Hematopoietic multipotent progenitor cell treated with erythropoietin and hydrocortisone succinate and interleukin-3 and kit ligand, for 6 days (in vitro differentiated cells): ENCODE measurements at places on chromosomes 7 and 10.
A peak's percentile ranks its signal among the peaks of the same experiment; 100 is the strongest.

GRCh38 chr7:74627661-74628411 is 29.7 kb upstream of the GTF2I start:
- peak; percentile 34 for DNase-seq

DNA sequence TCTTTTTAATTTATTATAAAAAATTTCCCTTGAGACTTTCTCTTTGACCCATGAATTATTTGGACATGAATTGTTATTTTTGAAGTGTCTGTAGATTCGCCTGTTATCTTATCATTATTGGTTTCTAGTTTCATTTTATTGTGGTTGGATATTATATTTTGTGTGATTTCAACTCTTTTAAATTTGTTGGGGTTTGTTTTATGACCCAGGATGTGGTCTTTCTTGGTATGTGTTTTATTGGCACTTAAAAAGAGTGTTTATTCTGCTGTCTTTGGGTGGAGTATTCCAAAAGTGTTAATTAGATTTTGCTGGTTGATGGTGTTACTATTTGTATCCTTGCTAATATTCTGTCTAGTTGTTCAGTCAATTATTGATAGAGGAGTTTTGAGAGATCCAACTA is 50.5 kb upstream of the GPR141 start:
- no peak for DNase-seq

DNA sequence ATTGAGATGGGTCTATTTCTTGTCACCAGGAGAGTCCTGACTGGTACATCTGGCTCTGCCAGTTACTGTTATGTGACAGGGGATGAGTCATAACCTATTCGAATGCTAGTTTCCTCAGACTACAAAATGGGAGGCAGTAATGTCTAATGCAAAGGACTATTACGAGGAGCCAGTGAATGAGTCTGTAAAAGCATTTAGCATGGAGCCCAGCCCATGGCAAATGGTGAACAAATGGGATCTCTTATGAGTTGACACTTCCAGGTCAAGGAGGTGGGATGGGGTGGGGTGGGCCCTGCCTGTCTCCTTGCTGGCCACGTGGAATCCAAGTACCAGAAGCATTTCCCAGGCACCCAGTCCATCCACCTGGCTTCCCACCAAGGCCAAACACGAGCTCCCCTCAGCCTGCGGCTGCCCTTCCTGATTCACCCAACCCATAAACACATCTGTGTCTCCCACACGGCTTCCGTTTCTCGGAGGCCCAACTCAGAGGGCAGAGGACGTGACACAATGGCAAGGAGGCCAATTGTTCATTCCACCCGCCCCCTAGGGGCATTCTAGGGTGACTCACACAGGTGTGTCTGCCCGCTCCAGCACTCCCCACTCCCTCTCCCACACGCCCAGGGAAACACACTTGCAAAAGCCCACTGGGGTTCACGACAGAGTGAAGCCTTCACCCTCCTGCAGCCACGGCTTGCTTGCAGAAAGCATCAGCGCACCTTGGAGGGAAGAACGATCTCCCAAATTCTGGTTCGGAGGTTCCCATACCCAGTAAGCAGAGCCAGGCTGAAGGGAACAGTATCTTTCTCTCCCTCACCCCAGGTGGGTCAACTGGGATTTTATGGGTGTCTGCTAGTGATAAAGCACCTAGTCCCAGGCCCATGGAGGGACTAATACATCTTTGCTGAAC is 109.8 kb downstream of the SH3PXD2A start:
- DNase-seq: no peak

DNA sequence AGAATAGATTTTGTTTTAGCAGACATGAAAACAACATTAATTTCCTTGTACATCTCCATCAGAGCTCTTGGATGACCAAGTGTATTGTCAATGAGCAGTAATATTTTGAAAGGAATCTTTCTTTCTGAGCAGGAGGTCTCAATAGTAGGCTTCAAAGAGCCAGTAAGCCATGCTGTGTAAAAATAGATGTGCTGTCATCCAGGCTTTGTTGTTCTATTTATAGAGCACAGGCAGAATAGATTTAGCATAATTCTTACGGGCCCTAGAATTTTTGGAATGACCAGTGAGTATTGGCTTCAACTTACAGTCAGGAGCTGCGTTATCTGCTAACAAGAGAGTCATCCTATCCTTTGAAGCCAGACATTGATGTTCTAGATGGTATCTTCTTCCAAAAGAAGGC is 19.0 kb downstream of the MINPP1 start:
- DNase-seq: no peak

DNA sequence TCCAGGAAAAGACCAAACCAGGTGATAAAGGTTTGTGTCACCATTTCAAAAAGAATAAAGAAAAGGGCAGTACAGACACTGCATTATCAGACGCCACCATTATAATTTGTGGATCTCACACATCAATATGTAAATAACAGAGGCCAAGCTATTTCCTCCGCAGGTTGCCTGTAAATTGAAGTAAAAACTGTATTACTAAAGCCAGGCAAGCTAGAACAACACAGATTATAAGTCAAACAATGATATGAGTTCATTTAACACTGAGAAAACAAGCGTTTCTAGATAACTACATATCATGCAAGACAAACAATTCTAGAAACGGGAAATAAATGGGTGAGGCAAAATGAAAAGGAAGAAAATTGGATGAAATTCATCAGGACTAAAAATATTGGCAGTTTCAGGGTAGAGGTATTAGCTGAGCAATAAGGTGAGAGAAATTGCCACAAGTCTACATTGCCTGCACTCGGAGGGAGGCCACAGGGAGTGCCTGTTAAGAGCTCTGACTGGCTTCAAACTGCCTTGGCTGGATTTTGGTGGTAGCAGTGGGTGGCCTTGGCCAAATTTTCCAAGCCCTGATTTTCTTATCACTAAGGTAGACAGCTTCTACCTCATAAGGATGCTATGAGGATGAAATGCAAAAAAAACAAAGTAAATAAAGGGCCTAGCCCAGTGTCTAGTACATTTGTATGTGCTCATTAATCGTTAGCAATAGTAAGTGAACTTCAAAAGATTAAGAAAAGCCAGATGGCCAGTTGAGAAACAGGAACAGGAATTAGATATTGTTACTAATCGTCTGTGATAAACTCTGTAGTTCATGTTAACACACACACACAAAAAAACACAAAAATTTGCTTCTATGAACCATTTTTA is 240.0 kb upstream of the NFE2L3 start:
- DNase-seq: no peak

DNA sequence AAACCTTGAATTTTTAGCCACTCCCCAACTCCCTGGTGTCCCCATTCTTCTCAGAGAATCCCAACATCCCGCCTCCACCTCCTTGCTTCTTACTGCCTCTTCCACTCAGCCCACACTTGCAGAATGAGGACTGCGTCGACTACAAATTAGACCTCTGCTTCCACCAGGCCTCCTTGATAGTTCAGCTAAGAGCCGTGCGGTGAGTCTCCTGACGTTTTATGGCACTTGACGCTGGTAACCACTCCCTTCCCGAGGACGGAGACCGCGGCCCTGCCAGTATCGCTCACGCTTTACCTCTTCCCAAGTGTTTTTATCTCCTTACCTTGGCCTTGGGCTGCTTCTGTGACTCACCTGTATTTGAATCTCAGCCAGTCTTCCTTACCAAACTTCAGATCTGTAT is 31.1 kb downstream of the RBM17 start:
- no peak for DNase-seq

GRCh38 chr10:96645191-96645721 is 58.4 kb upstream of the TM9SF3 start:
- DNase-seq: no peak

DNA sequence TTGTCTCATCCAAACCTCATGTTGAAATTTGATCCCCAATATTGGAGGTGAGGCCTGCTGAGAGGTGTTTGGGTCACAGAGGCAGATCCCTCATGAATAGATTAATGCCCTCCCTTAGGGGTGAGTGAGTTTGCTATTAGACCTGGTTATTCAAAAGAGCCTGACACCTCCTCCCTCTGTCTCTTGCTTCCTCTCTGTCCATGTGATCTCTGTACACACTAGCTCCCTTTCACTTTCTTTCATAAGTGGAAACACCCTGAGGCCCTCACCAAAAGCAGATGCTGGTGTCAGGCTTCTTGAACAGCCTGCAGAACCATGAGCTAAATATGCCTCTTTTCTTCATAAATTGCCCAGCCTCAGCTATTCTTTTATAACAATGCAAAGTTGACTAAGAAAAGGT is 447.1 kb downstream of the MDFIC start:
- no peak for DNase-seq
